NCI-H2227 treated with DMSO at 0.1 percent for 48 hours (cell line): ENCODE measurements at places on chromosomes 3 and 15.

- DNase-seq: no peak
Measured at GRCh38 chr3:178117641-178118040, 418.6 kb upstream of the KCNMB2 start.

DNA sequence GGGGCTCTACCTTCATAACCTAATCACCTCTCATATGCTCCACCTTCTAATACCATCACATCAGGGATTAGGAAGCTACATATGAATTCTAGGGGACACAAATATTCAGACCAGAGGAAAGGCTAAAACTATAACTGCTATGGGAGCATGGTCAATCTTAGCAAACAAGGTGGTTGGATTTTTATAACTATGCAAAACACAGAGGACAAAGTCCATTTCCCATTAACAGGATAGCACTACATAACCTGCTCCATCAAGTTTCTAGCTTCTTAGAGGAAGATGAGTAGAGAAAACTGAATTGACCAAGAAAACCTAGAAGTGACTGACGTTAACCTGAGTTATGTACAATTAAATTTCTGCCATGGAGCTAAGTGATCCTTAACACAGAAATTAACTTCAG is 398.6 kb downstream of the TBL1XR1 start:
- DNase-seq: no peak

DNA sequence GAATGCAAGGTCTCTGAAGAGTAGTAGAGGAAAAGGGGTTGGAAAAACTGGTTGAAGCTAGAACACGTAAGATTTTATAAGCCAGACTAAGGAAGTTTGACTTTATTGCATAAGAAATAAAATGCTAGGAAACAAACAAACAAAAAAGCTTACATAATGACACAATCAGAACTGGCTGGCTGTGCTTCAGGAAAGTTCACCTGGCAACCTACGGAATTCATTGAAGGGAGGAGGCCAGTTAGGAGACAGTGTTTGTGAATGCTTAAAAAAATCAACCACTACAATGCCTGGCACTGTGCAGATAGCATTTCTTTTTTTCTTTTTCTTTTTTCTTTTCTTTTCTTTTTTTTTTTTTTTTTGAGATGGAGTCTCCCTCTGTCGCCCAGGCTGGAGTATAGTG is 1.9 kb upstream of the ICE2 start:
- DNase-seq: no peak

DNA sequence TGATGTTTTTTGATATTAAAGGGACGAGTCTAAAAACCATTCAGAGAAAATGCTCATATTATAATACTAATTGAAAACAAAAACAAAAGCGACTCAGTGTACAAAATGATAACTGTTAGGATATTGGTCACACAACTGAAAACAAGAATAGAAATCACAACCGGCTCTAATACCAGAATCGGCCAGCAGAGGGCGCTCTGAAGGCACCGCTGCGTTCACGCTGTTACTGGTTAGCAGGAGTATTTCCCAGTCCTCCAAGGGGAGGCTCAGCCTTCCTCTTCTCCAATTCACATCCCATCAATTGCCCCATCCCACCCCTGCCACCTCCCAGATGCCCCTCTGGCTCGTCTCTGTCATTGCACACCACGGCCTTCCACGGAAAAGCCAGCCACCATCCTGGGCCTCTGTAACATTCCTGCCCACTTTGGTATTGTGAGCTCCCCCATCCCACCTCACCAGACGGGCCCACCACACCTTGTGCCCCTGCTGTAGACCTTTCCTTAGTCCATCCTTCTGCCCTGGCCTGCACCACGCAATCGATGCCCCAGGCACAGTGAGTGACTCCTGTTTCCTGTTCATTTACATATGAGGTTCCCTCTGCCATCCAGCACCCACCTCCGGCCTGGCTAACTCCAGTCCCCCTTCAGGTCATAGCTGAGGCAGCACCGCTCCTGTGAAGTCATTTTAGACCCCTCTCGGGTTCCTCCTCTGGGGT is 8.5 kb downstream of the FAM107A start:
- peak; percentile 60 for DNase-seq

DNA sequence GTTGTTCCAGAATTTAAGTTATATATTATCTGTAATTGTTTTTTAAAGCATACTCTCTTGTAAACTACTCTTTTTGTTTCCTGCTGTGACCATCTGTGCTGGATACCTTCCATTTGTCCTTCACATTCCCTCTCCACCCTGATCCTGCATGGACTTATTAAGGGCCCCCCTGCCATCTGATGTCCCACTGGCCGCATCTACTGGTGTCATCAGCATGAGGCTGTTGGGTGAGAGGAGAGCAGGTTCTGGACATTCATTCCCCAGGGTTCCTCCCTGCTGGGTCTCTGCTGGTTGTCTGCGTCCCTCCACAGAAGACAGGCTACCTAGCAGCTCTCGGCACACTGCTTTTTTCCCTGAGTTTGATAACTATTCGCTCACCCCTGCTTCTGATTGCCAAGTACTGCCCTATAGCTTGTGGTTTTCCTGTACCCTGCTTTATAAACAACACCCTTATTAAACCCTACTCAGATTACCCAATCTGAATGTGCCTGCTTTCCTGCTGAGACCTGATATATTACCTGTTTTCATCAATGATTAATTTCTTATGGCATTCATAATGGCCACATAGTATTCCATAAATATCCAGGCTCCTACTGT is 7.7 kb downstream of the CMTM8 start:
- no peak for DNase-seq

DNA sequence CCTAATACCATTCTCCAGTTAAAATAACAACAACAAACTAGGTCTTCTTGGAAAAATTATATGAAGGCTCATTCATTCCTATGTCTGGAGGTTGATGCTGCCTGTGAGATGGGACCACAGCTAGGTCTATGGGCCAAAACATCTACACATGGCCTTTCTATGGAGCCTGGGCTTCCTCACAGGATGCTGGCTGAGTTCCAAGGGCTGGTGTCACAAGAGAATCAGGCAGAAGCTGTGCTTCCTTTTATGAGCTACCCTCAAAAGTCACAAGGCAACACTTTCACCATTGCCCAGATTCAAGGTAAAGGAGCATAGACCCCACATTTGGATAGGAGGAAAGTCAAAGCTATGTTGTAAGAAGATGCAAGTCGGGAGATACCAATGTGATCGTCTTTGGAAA is 4.6 kb upstream of the RTP2 start:
- no peak for DNase-seq

DNA sequence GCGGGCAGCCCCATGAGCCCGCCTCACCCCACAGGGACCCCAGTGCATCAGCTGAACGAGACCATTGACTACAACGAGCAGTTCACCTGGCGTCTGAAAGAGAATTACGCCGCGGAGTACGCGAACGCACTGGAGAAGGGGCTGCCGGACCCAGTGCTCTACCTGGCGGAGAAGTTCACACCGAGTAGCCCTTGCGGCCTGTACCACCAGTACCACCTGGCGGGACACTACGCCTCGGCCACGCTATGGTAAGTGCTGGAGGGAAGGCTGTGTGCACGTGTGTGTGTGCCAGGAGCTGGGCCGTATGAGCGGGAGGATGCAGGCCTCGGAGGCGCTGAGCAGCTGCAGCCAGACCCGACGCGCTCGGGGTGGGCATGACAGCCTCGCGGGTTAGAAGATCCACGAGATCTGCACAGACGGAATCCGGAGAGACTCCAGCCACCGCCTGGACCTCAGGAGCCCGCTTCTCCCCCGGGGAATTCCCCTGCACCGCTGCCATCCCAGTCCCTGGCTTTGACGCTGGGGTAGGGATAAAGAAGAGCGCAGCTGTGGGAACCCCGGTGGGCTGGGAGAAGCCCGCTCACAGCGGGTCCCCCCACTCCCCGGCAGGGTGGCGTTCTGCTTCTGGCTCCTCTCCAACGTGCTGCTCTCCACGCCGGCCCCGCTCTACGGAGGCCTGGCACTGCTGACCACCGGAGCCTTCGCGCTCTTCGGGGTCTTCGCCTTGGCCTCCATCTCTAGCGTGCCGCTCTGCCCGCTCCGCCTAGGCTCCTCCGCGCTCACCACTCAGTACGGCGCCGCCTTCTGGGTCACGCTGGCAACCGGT is 2.6 kb downstream of the DUOXA2 start:
- no peak for DNase-seq

GRCh38 chr3:15180042-15180611 is 25.9 kb upstream of the CAPN7 start:
- DNase-seq: no peak
